ENCODE measurements at places on chromosomes 6 and 20.

DNA sequence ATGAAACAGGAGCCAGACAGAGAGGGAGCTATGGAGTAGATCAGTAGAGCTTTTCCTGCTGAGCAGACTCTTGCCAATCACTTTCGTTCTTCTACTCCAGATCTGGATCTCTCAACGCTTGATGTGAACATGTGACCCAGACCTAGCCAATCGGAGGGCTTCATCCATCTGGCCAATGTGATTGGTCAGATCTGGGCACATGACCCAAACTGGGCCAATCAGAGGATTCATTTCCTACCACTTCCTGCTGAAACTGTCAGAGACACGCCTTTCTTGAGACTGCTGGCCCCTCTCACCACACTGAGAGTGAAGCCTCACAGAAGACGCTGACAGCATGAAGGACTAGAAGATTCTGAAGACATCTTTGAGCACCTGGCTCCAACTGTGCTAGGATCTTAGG lies 44.2 kb upstream of the ZMYND8 start:
- DNase-seq: no peak
- H3K4me1 ChIP-seq: peaks cover 7% of the 10 kb centered on the region
- H3K27me3 ChIP-seq: no peaks in the 10 kb centered on the region
- no peak overlapping the region for H3K4me3 ChIP-seq
- no peaks in the 10 kb centered on the region for H3K36me3 ChIP-seq

DNA sequence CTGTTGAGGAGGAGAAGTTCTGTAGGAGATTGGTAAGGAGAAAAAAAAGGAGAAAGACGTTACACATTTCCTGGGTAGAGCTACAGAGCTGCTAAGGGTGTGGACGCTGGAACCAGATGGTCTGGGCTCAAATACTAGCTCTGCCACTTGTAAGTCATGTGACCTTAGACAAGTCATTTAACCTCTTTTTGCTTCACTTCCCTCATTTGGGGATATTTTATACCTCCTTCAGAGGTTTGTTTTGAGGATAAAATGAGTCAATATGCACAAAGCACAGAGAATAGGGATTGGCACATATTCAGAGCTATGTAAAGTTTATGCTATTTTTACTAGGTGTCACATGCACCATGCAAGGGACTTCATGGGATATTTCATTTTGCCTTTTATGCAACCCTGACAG lies 708.8 kb downstream of the DHX35 start:
- DNase-seq: no peak
- H3K36me3 ChIP-seq: no peaks in the 10 kb centered on the region
- H3K27ac ChIP-seq: no peak overlapping the region
- H3K4me1 ChIP-seq: peaks cover 5% of the 10 kb centered on the region
- H3K4me3 ChIP-seq: no peak overlapping the region
- H3K27me3 ChIP-seq: no peaks in the 10 kb centered on the region

DNA sequence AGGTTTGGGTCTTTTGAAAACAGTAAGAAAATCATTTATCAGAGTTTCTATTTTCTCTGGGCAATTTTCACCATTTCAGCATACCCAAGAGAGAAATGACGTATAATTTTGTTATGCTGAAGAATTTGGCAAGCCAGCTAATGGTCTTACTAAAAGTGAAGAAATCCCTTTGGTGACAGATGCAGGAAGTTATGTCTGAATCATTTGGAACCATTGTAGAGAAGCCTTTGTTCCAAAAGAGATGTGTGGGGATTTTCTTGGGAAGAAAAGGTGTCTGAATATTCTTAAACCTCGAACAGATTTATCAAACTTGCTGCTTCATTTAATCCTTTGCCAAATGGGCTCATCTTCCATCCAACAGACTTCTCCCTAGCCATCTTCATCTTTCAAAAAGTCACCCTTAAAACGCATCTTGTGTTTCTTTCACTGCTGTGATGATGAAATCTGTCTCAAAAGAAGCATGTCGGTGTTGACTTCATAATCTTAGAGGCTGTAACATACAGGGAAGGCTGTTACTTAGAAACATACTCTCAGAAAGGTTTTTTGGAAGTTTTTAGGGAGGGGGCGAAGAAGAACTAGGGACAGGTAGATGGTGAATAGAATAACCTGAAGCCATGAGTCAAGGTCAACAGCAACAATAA lies 39.5 kb downstream of the CITED2 start:
- no peak for DNase-seq
- no peaks in the 10 kb centered on the region for H3K36me3 ChIP-seq
- no peak overlapping the region for H3K4me3 ChIP-seq
- no peaks in the 10 kb centered on the region for H3K4me1 ChIP-seq
- no peak overlapping the region for H3K27ac ChIP-seq

DNA sequence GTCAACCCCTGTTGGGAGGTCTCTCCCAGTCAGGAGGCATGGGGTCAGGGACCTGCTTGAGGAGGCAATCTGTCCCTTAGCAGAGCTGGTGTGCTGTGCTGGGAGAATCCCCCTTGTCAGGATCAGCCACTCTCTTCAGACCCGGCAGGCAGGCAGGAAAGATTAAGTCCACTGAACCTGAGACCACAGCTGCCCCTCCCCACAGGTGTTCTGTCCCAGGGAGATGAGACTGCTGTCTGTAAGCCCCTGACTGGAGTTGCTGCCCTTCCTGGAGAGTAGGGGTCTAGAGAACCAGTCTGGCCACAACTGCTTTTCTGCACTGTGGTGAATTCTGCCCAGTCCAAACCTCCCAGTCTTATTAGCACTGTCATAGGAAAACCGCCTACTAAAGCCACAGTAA lies 677.8 kb upstream of the POU3F2 start:
- no peak for DNase-seq
- H3K36me3 ChIP-seq: no peaks in the 10 kb centered on the region
- no peaks in the 10 kb centered on the region for H3K27me3 ChIP-seq
- no peak overlapping the region for H3K4me3 ChIP-seq
- H3K27ac ChIP-seq: no peak overlapping the region

- H3K4me1 ChIP-seq: peaks cover 21% of the 10 kb centered on the region
- no peak for DNase-seq
- H3K36me3 ChIP-seq: no peaks in the 10 kb centered on the region
- H3K27me3 ChIP-seq: no peaks in the 10 kb centered on the region
- H3K4me3 ChIP-seq: no peak overlapping the region
These were observed 114.7 kb downstream of the EDN3 start for GRCh38 chr20:59414936-59415623.

DNA sequence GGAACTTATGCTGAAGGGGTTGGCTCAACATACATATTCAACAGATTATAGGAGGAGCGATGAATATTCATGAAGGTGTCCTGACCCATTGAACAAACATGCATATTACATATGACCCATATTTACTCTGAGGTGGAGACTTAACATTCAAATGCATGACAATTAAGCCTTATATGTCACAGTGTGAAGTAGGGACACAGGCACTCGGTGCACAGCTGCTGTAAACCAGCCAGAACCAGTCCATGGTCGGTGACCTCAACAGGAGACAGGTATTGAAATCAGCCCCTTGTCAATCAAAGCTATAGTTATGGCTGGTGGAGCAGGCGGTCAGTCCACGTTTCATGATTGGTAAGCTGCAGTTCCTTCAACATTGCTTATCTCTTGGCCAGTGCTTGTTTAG lies 347.3 kb downstream of the THBS2 start:
- H3K27me3 ChIP-seq: no peaks in the 10 kb centered on the region
- H3K36me3 ChIP-seq: no peaks in the 10 kb centered on the region
- H3K4me1 ChIP-seq: no peaks in the 10 kb centered on the region
- DNase-seq: no peak
- H3K27ac ChIP-seq: no peak overlapping the region

DNA sequence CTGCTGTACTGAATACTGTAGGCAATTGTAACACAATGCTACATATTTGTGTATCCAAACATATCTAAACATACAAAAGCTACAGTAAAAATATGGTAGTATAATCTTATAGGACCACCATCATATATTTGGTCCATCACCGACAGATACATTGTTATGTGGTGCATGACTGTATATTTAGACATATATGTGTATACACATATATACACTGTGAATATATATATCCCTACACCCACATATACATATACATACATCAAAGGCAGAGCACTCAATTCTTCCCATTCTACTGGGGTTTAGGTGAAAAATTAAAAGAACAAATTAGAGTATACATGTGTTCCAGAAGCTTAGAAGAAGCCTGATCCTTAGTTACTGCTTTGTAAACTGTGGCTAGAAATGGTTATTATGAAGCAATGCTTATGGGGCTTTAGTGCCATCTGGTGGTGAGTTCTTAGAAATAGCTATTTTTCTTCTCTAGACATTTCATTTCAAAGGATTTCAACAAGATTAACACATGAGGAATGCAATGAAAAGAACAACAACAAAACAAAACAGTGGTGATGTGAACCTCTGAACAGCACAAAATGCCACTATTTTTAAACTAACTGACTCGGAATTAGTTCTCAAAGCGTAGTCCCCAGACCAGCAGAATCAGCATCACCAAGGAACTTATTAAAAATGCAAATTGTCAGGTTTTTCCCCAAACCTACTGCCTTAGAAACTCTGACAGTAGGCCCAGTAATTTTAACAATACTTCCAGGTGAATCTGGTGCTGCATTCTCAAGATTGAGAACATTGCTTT lies 38.0 kb downstream of the PKHD1 start:
- H3K27ac ChIP-seq: no peak overlapping the region
- DNase-seq: peak; percentile 55
- H3K27me3 ChIP-seq: peaks cover 50% of the 10 kb centered on the region
- H3K36me3 ChIP-seq: no peaks in the 10 kb centered on the region
- H3K4me1 ChIP-seq: no peaks in the 10 kb centered on the region
- no peak overlapping the region for H3K4me3 ChIP-seq

DNA sequence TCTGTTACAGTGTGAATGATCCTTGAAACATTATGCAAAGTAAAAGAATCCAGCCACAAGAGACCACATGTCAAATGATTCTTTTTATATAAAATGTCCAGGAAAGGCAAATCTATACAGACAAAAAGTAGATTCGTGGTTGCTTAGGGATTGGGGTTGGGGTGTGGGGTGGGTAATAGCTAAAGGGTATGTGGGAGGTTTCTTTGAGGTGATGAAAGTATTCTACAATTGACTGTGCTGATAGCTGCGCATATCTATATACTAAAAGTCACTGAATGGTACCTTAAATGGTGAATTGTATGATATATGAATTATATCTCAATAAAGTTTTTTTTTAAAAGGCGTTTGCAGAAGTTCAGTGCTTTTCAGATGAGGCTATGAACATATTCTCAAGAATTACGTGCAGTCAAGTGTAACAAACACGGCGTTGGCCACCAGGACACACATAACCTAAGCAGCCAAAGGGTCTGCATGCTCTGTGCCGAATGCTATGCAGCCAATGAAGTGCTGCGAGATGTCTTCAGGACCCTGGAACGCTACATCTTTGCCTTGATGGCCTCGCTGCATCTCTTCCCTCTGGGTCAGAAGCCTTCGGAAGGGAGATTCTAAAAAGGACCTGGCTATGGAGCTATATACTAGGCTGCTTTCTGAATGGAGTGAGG lies 96.9 kb downstream of the SCML4 start:
- H3K4me3 ChIP-seq: no peak overlapping the region
- no peak overlapping the region for H3K27ac ChIP-seq
- peaks cover 12% of the 10 kb centered on the region for H3K27me3 ChIP-seq
- no peak for DNase-seq
- no peaks in the 10 kb centered on the region for H3K36me3 ChIP-seq

DNA sequence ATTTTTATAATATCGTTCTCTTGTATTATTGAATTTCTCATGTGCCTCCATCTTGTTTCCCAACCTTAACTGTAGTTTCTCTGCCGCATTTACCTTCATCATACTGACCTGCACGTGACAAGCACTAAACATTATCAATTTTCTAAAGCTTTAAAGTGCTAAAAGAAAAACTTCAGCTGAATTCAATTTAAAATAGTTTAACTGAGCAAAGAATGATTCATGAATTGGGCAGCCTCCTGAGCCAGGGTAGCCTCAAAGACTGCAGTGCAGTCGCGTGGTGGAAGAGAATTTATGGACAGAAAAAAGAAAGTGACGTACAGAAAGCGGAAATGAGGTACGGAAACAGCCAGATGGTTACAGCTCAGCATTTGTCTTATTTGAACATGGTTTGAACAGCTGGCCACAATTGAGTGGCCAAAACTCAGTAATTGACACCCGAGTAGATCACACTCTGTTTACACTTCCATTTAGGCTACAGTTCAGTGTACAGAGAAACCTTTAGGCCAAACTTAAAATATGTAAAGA lies 4.2 kb upstream of the ZDHHC14 start:
- no peak for DNase-seq
- H3K27me3 ChIP-seq: no peaks in the 10 kb centered on the region
- H3K4me1 ChIP-seq: no peaks in the 10 kb centered on the region
- no peak overlapping the region for H3K27ac ChIP-seq
- no peak overlapping the region for H3K4me3 ChIP-seq
- no peaks in the 10 kb centered on the region for H3K36me3 ChIP-seq

GRCh38 chr6:94376876-94377275 lies 957.5 kb upstream of the EPHA7 start:
- no peak overlapping the region for H3K4me3 ChIP-seq
- H3K36me3 ChIP-seq: no peaks in the 10 kb centered on the region
- H3K4me1 ChIP-seq: no peaks in the 10 kb centered on the region
- H3K27me3 ChIP-seq: no peaks in the 10 kb centered on the region
- H3K27ac ChIP-seq: no peak overlapping the region

DNA sequence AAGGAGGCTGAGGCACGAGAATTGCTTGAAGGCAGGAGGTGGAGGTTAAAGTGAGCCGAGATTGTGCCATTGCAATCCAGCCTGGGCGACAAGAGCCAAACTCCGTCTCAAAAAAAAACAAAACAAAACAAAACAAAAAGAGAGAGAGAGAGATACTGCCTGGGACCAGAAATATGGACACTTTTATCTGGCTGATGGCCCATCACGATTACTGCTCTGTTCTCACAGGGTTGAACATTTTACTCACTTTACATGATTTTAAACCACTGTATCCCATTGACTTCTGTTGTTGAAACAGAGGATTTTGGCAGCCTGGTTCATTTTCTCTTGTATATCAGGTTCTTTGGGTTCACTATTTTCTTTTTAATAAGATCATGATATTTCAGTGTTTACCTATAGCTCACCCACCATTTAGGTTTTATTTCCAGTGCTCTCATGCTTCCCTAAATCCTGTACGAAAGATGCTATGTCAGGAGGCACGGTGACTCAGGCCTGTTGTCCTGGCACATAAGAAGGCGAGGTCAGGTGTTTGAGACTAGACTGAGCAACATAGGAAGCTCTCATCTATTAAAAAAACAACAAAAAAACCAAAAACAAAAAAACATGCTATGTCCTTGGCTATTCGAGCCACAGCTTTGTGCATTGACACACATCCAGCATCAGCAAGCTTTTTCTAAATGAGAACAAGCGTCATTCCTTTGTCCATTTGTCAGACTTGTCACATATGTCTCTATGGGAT lies 34.5 kb upstream of the RREB1 start:
- no peaks in the 10 kb centered on the region for H3K36me3 ChIP-seq
- no peaks in the 10 kb centered on the region for H3K27me3 ChIP-seq
- DNase-seq: no peak

GRCh38 chr6:44477293-44477894 lies 89.9 kb downstream of the CDC5L start:
- H3K36me3 ChIP-seq: no peaks in the 10 kb centered on the region
- H3K27me3 ChIP-seq: no peaks in the 10 kb centered on the region
- no peak overlapping the region for H3K4me3 ChIP-seq
- no peak overlapping the region for H3K27ac ChIP-seq
- no peak for DNase-seq
- H3K4me1 ChIP-seq: peaks cover 5% of the 10 kb centered on the region

GRCh38 chr20:50126662-50127061 lies 13.7 kb upstream of the UBE2V1 start:
- no peaks in the 10 kb centered on the region for H3K27me3 ChIP-seq
- no peak for DNase-seq
